ENCODE measurements at places on chromosomes 16 and 17.

- DNase-seq = no peak
- no peaks in the 10 kb centered on the region for H3K36me3 ChIP-seq
- H3K4me1 ChIP-seq = peaks cover 1% of the 10 kb centered on the region
- no peaks in the 10 kb centered on the region for H3K27me3 ChIP-seq
Measured at GRCh38 chr17:28221751-28222414, 97.1 kb upstream of the TMEM97 start.

DNA sequence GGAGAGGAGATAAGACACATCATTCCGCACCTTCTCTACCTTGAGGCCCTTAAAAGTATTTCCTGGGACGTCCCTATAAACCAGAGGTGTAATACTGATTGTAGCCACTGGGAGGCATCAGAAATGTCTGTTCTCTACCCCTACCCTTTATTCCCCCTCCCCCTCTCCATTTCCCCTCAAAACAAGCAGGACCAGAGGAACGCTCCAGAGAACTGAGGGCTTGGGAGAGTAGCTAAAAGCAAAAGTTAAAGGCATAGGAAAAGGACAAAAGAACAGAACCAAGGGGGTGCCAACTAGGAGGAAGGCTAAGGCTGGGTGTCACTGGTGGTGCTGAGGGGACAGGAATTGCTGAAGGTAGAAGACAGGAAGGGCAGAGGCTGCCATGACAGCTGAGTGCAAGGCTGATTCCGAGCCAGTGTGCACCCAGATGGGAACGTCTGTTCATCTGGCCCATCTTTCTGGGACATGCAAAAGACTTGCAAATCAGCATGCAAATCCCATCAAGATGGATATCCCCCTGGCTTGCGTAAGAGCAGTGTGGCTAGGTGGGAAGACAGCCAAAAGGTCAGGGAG lies 6.7 kb downstream of the CAMTA2 start:
- peaks cover 5% of the 10 kb centered on the region for H3K4me1 ChIP-seq
- H3K36me3 ChIP-seq = peaks cover 70% of the 10 kb centered on the region
- H3K27me3 ChIP-seq = no peaks in the 10 kb centered on the region
- no peak overlapping the region for H3K27ac ChIP-seq

DNA sequence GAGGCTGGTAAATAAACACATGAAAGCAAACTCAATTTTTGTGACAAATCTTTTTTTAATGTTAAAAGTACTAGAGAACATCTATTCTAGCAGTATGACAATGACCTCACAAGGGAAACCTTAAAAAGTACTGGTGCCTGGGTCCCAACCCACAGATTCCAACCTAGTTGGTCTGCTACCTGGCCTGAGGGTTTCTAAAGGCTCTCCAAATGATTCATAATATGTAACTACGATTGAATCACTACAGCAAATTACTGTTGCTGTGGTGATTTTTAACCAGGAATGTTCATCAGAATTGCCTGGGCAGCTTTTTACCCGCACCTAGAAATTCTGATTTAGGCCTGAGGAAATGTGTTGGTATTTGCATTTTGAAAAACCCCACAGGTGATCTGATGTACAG lies 26.1 kb downstream of the CDR2 start:
- peaks cover 12% of the 10 kb centered on the region for H3K4me1 ChIP-seq
- no peaks in the 10 kb centered on the region for H3K27me3 ChIP-seq
- peak overlapping the region; percentile 10 for H3K27ac ChIP-seq
- DNase-seq = peak; percentile 24
- H3K4me3 ChIP-seq = no peak overlapping the region

DNA sequence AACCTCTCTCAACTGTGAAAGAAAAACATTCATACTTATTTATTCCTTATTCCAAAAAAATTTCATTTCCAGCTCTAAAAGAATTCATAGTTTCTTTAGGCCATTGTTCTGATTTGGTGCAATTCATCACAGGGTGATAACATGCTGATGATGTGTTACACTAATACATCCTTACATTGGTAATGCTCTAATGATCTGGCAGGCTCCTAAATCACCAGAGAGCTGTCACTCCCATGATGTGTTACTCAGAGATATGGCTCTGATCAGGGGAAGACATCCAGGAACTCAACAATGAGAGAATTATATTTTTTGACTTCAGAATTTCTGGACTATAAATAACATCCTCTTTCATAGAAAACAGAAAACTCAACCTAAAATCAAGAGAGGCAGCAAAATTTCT lies 209.3 kb downstream of the CHD9NB start:
- no peaks in the 10 kb centered on the region for H3K36me3 ChIP-seq
- H3K27me3 ChIP-seq = peaks cover 27% of the 10 kb centered on the region
- H3K27ac ChIP-seq = no peak overlapping the region
- no peak for DNase-seq
- H3K4me1 ChIP-seq = no peaks in the 10 kb centered on the region

DNA sequence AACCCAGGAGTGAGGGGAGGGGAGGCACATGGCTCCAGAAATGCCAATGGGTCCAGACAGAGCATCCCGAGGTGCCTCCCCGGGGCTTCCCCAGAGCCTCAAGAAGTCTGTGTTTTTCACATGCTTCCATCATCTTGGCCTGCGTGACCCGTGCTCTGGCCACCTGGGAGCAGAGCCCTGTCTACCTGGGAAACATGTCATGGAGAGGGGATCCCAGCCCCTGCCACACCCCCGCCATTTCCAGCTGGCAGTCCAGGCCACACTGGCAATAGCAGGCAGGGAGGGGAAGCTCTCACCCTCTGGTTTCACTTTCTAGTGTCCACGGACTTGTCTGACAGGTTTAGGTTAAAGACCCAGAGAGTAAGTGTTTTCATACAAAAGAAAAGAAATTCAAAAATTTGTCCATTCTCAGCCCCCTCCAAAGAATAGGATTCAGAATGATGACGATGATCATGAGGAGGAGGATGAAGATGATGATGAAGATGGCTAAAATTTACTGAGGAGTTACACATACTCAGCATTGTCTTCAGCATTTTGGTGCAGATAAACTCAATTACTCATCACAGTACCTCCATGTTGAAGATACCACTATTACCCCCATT lies 9.0 kb downstream of the SMIM5 start:
- DNase-seq = no peak
- no peak overlapping the region for H3K4me3 ChIP-seq
- H3K27ac ChIP-seq = no peak overlapping the region
- no peaks in the 10 kb centered on the region for H3K36me3 ChIP-seq
- no peaks in the 10 kb centered on the region for H3K27me3 ChIP-seq

DNA sequence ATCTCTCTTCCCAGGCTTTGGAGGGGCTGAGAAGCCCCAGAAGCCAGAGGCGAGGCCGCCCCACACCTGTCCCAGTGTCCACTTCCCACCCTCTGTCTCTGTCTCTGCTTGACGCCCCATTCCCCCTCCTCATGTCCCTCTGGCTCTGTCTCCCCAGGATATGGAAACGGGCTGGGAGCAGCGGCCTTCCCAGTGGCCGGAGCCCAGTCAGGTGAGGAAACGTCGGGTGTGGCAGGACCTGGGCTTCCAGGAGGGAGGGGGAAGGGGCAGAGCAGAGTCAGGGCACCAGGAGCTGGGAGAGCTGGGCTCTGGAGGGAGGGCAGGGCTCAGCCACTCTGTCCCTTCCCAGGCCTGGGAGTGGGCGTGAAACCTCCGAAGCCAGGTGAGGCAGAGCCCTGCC lies 10.6 kb upstream of the PKMYT1 start:
- no peak overlapping the region for H3K27ac ChIP-seq
- no peak overlapping the region for H3K4me3 ChIP-seq

DNA sequence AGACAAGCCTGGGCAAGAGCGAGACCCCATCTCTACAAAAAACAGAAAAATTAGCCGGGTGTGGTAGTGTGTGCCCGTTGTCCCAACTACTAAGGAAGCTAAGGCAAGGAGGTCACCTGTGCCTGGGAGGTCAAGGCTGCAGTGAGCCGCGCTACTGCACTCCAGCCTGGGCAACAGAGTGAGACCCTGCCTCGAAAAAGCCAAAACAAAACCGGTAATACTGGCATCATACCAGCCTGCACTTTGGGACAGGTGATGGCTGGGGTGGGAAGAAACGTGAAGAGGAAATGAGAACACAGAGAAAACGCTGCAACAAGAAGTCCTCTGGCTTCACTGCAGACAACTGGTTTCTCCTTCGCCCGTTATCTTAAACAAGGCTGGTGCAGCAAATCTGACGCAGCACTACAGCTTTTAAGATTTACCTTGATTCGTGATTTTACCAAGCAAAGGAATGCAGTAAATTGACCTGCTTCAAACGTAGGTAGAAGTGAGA lies 725 bp upstream of the CASC3 start:
- H3K27me3 ChIP-seq = no peaks in the 10 kb centered on the region
- peak overlapping the region; percentile 90 for H3K4me3 ChIP-seq
- peaks cover 8% of the 10 kb centered on the region for H3K4me1 ChIP-seq
- peak overlapping the region; percentile 81 for H3K27ac ChIP-seq

DNA sequence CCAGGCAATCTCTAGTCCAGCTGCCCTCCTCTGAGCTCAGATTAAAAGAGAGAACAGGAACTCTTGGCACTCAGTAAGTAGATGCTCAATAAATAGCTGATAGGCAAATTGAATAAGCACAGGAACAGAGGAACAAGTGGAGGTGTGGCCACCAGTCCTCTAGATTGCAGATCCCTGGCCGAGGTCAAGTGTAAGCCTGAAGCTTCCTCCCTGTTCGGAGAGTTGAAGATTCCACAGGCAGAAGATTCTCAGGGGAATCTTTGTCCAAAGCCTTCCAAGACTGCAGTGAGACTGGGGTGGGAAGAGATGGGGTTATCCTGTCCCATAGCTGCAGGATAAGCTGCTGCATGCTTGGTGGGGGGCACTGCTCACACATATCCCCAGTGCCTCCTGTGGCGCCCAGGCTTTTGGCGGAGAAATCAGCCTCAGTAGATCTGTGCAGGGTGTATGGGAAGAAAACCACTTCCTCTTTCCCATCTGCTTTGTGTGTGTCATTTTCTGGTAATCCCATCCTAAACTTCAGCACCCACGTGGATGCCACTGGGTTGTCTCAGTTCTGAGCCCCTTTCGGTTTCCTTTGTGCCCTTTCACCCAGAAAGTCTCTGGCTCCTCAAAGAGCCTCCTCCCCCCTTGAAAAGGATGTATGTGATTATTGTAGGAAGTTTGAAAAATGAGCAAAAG lies 12.1 kb downstream of the CD300A start:
- H3K36me3 ChIP-seq = no peaks in the 10 kb centered on the region
- no peak overlapping the region for H3K4me3 ChIP-seq
- H3K4me1 ChIP-seq = no peaks in the 10 kb centered on the region
- H3K27me3 ChIP-seq = peaks cover 73% of the 10 kb centered on the region

GRCh38 chr17:79027274-79027924 lies 3.4 kb downstream of the C1QTNF1 start:
- peak; percentile 32 for DNase-seq
- peaks cover 51% of the 10 kb centered on the region for H3K4me1 ChIP-seq
- peaks cover 12% of the 10 kb centered on the region for H3K36me3 ChIP-seq
- H3K27ac ChIP-seq = peak overlapping the region; percentile 95
- no peaks in the 10 kb centered on the region for H3K27me3 ChIP-seq

DNA sequence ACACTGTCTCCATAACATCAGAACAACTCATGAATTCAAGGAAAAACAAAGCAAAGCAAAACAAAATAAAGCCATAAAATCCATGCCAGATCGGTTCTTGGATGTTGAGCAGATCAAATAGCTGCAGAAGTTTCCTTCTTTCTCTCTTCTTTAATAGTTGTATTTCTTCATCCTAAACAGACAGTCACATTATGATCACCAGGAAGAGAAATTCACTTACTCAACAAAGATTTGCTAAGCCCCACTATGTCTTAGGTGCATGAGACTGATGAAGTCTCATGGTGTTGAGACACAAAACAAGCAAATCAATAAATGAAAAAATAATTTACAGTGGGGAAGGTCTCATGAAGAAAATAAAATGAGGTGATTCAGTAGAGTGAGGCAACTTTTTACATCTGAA lies 72.8 kb downstream of the WIPI1 start:
- peaks cover 11% of the 10 kb centered on the region for H3K4me1 ChIP-seq
- no peak overlapping the region for H3K4me3 ChIP-seq
- no peak for DNase-seq
- no peak overlapping the region for H3K27ac ChIP-seq
- H3K36me3 ChIP-seq = no peaks in the 10 kb centered on the region
- no peaks in the 10 kb centered on the region for H3K27me3 ChIP-seq

GRCh38 chr17:12982224-12982623 lies 35.6 kb downstream of the ELAC2 start:
- DNase-seq = no peak
- no peaks in the 10 kb centered on the region for H3K27me3 ChIP-seq
- no peaks in the 10 kb centered on the region for H3K36me3 ChIP-seq
- H3K27ac ChIP-seq = no peak overlapping the region
- H3K4me1 ChIP-seq = peaks cover 16% of the 10 kb centered on the region

DNA sequence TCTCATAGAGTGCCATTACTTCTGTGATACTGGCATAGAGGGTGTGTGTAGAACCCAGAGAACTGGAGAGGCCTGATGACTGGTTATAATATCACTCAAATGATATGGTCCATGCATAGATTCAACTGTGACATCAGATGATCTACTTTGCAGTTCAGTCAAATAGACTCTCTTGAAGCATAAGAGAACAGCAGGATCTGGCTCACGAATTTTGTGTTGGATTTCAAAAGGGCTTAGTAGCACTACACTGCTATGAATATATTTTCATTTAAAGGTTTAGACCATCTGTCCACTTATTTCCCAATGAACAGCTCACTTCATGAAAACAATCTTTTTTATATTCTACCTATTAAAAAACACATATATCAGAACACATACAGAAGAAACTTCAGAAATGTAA lies 119.7 kb downstream of the KIF2B start:
- H3K4me3 ChIP-seq = no peak overlapping the region
- H3K27me3 ChIP-seq = no peaks in the 10 kb centered on the region
- H3K27ac ChIP-seq = no peak overlapping the region

DNA sequence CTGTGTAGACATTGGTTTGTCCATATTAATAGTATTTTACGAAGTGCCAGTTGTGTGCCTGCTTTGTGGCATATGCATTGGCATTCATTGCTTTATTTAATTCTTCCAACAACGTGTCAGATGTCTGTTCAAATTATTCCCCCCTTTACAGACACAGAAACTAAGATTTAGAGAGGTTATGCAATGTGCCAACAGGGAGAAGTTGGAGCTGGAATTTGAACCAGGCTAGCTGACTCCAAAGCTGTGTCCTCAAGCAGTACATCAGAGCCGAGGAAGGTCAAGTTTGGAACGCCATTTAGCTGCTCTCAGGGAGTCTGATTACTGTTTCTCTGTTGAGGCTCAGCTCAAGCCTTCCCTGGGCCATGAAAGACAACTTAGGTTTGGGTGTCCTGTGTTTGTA lies 232.3 kb downstream of the WWOX start:
- H3K36me3 ChIP-seq = no peaks in the 10 kb centered on the region
- DNase-seq = no peak
- no peak overlapping the region for H3K4me3 ChIP-seq
- no peaks in the 10 kb centered on the region for H3K4me1 ChIP-seq
- no peaks in the 10 kb centered on the region for H3K27me3 ChIP-seq

- no peaks in the 10 kb centered on the region for H3K36me3 ChIP-seq
- H3K4me3 ChIP-seq = no peak overlapping the region
- no peaks in the 10 kb centered on the region for H3K4me1 ChIP-seq
- no peak for DNase-seq
Measured at GRCh38 chr17:153851-154250, 16.5 kb downstream of the SCGB1C2 start.

DNA sequence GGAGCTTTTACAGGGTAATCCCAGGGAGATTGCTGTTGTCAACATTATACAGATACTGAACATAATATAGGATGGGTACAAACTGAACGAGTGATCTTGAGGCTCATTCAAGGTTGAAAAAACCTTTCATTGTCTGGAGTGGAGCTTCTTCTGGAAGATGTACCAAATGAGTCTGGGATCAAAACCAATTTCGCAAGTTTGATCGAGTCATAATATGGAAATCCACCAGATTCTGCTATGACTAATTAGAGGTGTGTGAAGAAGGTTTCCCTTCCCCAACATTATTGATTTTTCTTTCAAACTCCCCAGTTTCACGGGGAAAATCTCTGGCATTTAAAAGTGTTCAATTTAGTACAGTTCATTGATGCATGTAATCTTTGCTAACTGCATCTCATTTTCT lies 324.1 kb downstream of the ZFHX3 start:
- no peaks in the 10 kb centered on the region for H3K27me3 ChIP-seq
- no peaks in the 10 kb centered on the region for H3K36me3 ChIP-seq
- DNase-seq = peak; percentile 70
- no peak overlapping the region for H3K27ac ChIP-seq
- no peak overlapping the region for H3K4me3 ChIP-seq
- peaks cover 6% of the 10 kb centered on the region for H3K4me1 ChIP-seq
